Natural killer cell (primary cell): ENCODE measurements at places on chromosomes 3 and 15. TPM values are rescaled to one million over a fixed set of nuclear protein-coding genes. Genes with fewer than 3 reads are reported as not detected.

The GREM1 gene
- total RNA-seq, result not detected

The OIP5 gene
- total RNA-seq, result 0.64 TPM

The SSUH2 gene
- not detected for total RNA-seq

The AHSG gene
- total RNA-seq, result not detected

The THBS1 gene
- 43.3 TPM for total RNA-seq

The SOX14 gene
- total RNA-seq, result not detected

The KCNMB2 gene
- total RNA-seq, result not detected

The SLC2A2 gene
- total RNA-seq, result not detected

The IDH3A gene
- total RNA-seq, result 55.1 TPM

The CEP19 gene
- total RNA-seq, result 1.8 TPM

The SLC6A11 gene
- total RNA-seq, result not detected

The TNFSF10 gene
- 27.7 TPM for total RNA-seq

The A4GNT gene
- not detected for total RNA-seq

The ADAMTS9 gene
- not detected for total RNA-seq

The GOLGA8Q gene
- 17.3 TPM for total RNA-seq

The C3orf70 gene
- total RNA-seq, result 0.07 TPM

The CPN2 gene
- not detected for total RNA-seq

The OR5K1 gene
- total RNA-seq, result not detected

The TGM4 gene
- total RNA-seq, result not detected

The SHC4 gene
- 0.20 TPM for total RNA-seq

The SERINC4 gene
- 0.25 TPM for total RNA-seq

The PPM1M gene
- total RNA-seq, result 66.0 TPM

The THSD4 gene
- total RNA-seq, result not detected

The XCR1 gene
- 0.21 TPM for total RNA-seq

The SLC49A4 gene
- 5.6 TPM for total RNA-seq

The RBP2 gene
- total RNA-seq, result not detected

The PPP4R2 gene
- total RNA-seq, result 60.1 TPM

The LSAMP gene
- not detected for total RNA-seq

The MCTP2 gene
- total RNA-seq, result 312 TPM

The PLA2G4D gene
- total RNA-seq, result not detected

The POTEB3 gene
- not detected for total RNA-seq

The RAB6B gene
- 2.7 TPM for total RNA-seq

The TTC21A gene
- total RNA-seq, result 2.1 TPM

The FBXL2 gene
- not detected for total RNA-seq

The AAGAB gene
- total RNA-seq, result 41.1 TPM

The COMMD2 gene
- total RNA-seq, result 40.0 TPM

The ATP10A gene
- total RNA-seq, result 50.1 TPM

The LMAN1L gene
- 1.1 TPM for total RNA-seq

The ADAMTS17 gene
- total RNA-seq, result 4.8 TPM

The GABRG3 gene
- not detected for total RNA-seq

The CFAP161 gene
- not detected for total RNA-seq

The CLK3 gene
- total RNA-seq, result 288 TPM
